HCT116 (cell line): ENCODE measurements at places on chromosomes 6 and 20. TPM values are rescaled to one million over a fixed set of nuclear protein-coding genes. Genes with fewer than 3 reads are reported as not detected.

Gene SMPDL3A
- 2.4 TPM for total RNA-seq

- DNase-seq, result no peak
- H3K4me3 ChIP-seq, result no peak overlapping the region
- H3K36me3 ChIP-seq, result peaks cover 69% of the 10 kb centered on the region
- H3K27me3 ChIP-seq, result no peaks in the 10 kb centered on the region
- peaks cover 7% of the 10 kb centered on the region for H3K4me1 ChIP-seq
- H3K27ac ChIP-seq, result no peak overlapping the region
Measured at GRCh38 chr20:34296468-34296867, 6.7 kb downstream of the AHCY start.

GRCh38 chr6:13397359-13398068 is 69.2 kb upstream of the TBC1D7 start:
- H3K27ac ChIP-seq, result no peak overlapping the region
- H3K4me1 ChIP-seq, result peaks cover 23% of the 10 kb centered on the region
- DNase-seq, result no peak
- no peaks in the 10 kb centered on the region for H3K36me3 ChIP-seq
- no peak overlapping the region for H3K4me3 ChIP-seq

- H3K4me3 ChIP-seq, result no peak overlapping the region
- no peaks in the 10 kb centered on the region for H3K27me3 ChIP-seq
- DNase-seq, result no peak
- no peaks in the 10 kb centered on the region; the same call in 1 of the 2 replicates for H3K36me3 ChIP-seq
Measured at GRCh38 chr6:56668158-56668557, 25.5 kb upstream of the DST start.

Gene RFX6
- total RNA-seq, result not detected

Gene FOXO3
- 40.0 TPM for total RNA-seq

DNA sequence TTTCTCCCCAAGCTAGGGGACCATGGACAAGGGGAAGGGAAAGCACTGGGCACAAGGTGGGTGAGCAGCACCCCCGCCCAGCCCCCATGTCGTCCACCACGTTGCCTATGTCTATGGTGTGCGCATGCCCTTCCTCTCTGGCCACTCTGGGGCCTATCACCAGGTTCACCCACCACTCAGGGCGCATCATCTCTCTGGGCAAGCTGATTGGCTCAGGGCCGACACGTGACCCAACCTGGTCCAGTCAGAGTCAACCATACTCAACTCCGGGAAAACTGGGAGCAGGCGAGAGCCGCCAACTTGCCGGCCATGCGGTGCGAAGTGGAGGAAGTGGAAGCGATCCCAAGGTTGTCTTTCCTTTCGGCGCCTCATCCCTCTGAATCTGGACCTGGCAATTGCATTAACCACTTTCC is 25.9 kb downstream of the ACSS1 start:
- H3K4me1 ChIP-seq, result no peaks in the 10 kb centered on the region
- no peaks in the 10 kb centered on the region for H3K36me3 ChIP-seq
- DNase-seq, result no peak
- H3K27me3 ChIP-seq, result no peaks in the 10 kb centered on the region
- H3K4me3 ChIP-seq, result no peak overlapping the region

DNA sequence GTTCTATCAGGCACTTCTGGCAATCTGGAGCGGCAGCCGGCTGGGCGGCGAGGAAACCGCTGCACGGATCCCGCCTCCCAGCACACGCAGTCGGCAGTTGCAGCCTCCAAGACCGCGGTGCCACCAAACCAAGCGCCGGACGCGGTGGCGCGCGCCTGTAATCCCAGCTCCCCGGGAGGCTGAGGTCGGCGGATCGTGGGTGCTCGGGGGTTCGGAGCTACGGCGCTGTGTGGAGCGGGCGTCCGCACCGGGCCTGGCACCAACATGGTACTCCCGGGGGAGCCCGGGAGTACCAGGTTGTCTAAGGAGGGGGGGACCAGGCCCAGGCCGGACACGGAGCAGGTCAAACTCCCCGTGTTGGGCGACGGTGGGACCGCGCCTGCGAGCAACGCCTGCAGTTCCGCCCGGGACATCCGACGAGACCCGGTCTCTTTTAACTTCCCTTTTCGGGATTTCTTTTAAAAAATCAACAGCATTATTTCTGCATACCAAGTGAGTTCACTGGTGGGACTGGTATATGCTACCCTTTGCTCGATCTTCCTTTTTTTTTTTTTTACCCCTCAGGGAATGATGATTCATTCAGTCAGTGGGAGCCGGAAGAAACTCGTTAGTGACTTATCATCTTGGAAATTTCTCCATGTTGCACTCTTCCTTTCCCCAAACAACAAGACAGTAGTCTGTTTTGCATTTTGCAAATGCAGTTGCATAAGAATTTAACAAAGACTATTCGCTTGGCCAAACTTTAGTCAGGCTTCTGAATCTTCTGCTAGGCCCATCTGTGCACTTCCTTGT is 27.6 kb downstream of the ZNF311 start:
- H3K36me3 ChIP-seq, result no peaks in the 10 kb centered on the region
- H3K4me1 ChIP-seq, result peaks cover 21% of the 10 kb centered on the region
- no peaks in the 10 kb centered on the region for H3K27me3 ChIP-seq
- H3K27ac ChIP-seq, result no peak overlapping the region

Gene PRL
- not detected for total RNA-seq
